NCI-H510A treated with DMSO at 0.1 percent for 48 hours (cell line): ENCODE measurements at places on chromosomes 7 and 10.

DNA sequence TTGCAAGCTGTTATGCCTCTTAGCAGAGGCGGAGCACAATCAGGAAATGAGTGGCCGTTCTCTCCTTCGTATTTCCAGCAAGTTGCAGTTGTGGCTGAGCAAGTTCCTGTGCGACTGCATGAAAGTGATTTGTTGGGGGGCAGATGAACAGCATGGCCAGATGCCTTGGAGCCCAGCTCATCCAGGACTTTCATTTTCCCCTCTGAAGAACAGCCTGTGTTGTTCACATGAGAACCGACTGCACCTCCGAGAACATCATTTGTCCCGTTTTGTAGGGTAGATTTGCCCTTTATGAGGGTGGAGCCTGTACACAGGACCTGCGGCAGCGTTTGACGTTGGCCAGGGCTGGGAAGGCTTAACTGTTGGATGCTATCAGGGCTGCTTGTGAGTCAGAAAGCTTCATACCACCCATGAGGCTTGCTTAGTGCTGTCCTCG is 4.4 kb downstream of the BAG3 start:
- peak; percentile 70 for DNase-seq

DNA sequence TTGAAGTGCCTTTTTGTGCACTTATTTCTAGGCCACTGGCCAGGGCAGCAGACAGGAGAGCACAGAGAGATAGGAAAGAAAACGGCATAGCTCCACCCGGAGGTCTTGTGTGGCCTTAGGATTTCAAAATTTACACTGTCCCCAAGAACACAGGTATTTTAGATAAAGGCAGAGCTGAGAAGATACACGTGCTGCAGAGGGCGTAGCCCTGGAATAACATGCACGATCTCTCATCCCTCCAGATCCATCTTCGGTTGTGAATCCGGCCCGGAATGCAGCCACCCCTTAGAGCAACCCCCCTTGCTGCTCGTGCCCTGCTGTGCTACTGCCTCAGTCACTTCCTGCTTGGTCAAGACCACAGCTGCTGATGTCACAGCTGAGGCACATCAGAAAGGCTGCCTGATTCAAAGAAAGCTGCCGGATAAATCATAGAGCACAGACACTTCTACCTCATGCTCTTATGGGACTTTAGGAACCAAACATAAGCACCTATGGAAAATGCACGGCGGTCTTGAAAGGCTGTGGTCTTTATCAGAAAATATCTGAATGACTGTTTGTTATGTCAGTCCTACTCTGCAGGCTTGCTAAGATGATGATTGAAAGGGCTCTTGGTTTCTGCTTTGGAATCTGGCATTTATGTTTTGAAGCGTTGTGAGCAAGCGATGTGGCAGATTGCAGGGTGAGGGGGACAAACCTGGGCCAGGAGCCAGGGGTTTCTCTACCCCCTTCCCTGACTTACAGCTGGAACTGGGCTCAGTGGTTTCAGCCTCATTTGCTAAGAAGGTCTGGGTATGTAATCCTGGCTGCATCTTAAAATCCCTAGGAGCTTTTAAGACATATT is 152.0 kb downstream of the SVIL start:
- DNase-seq, result peak; percentile 22

GRCh38 chr7:148264933-148265557 is 325.5 kb upstream of the C7orf33 start:
- DNase-seq, result peak; percentile 44

- no peak for DNase-seq
Observed at GRCh38 chr10:25261558-25261957, 86.8 kb downstream of the GPR158 start.

- DNase-seq, result no peak
Observed at GRCh38 chr7:53904355-53904754, 637.8 kb upstream of the VSTM2A start.

GRCh38 chr10:132237396-132237795 is 50.6 kb downstream of the DPYSL4 start:
- DNase-seq, result no peak
